LNCaP clone FGC (cell line): ENCODE measurements at places on chromosomes 1 and 21.

GRCh38 chr21:39120876-39121599 lies 62.2 kb downstream of the PSMG1 start:
- DNase-seq = no peak

GRCh38 chr1:244325056-244325758 lies 126.5 kb downstream of the ADSS2 start:
- no peak for DNase-seq

DNA sequence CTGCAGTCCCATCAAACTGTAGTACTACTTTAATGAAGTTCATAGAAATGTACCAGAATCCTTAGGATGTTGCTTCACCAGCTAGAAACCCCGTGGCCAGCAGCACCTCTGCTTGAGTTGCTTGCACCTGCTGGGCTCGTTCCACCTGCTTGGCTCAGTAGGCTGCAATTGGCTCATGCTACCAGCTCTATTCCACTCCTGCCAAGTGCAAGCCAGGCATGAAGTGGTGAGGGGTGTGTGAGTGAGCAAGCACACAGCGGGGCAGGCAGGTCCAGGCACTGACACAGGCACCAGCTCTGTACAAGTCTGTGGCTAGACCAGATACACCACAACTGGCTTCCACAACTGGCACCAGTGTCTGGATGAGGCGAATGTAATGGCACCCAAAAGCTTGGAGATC lies 209.9 kb downstream of the AMY1C start:
- no peak for DNase-seq

GRCh38 chr1:31786366-31787060 lies 22.4 kb upstream of the ADGRB2 start:
- DNase-seq = no peak

- DNase-seq = no peak
Measured at GRCh38 chr1:215252164-215252563, 169.6 kb downstream of the KCNK2 start.

DNA sequence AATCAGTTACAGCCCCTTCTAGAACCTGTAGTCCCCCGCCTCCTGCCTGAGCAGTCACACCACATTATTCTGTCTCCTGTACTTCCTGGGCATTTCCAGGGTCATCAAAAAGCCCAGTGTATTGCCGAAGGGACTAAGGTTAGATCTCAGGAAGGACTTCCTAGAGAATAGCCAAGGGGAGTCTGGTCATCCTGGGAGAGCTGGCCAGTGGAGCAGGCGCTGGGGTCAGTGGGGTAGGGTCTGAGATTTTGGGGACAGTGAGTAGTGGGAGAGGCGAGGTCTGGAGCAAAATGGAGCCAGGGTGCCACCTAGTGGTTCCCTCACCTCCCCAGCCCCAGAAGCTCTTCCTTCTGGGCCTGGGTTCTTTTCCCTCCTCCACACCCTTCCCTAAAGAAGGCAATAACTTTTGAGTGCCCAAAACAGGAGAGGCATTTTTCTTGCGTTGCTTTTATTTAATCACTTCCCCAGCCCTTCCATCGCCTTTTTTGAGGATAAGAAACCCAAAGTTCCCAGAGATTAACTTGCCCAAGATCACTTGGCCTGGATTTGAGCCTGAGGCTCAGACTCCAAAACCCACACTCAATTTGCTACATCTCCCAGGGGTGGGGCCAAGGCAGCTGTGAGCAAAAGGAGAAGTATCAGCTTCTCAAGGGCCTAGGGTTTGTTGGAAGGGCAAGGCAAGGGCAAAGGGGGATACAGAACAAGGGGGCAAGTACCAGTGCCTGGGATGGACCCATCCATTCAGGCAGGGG lies 7.3 kb upstream of the PMVK start:
- no peak for DNase-seq

- no peak for DNase-seq
Measured at GRCh38 chr1:192609110-192610079, 26.6 kb upstream of the RGS13 start.

DNA sequence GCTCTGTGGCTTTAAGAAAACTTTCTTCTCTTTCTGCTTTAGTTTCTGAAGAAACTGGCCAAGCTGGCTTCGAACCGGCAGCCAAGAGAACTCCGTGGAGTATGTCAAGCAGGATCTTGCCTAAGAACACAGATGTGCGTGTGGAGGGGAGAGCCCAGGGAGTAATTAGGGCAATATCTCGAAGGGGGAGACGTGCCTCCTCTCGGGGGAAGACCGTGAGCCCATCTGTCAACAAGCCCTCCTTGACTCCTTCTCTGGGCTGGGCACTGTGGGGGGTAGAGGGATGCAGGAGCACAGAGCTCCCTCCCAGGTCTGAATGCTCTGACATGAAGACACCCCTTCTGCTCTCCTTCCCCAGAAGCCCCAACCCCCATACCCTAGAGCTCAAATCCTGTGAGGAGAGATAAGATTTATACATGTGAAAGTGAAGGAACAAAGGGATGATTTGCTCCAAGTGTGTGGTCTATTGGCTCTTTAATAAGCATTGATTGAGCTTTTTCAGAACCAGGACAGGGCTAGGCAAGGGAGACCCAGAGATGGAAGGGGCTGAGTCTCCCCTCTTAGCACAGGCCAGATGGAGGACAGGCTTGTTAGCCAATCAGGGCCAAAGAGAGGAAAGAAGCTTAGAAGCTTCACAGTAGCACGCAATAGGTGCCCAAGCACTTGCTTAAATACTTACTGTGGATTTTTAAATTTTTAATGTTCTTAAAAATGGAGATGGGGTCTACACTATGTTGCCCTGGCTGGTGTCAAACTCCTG lies 37.5 kb downstream of the EDN2 start:
- no peak for DNase-seq

DNA sequence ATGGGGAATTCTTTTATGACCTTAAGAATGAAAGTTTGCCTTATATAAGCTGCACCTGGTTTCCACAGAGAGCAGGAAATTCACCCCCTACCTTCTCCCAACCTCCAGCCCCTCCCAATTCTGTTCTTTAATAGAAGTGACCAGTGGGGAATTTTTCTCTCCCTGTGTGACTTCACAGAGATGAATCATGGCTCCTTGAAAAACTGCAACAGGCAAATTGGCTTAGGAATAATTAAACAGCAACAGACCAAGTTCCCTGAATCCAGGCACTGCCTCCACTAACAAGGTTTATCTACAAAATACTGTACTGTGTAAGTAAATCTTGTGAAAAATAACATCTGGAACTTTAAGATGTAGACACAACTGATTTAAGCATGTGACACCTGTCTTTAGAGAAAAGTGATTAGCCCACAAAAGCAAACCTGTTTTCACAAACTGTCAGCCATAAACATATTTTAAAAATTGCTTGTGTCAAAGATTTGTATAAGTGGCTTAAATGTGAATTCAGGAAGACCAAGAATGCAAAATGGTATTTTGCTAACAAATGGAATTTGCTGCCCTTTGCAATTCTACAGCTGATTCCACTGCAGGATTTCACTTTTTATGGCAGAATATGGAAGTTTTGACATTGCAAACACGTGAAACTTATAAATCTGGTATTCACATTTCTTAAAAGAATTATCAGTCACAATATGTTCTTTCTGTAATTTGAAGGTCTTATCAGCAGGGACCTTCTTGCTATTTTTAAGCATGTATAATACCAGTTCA lies 54.0 kb downstream of the ALG14 start:
- DNase-seq = no peak

DNA sequence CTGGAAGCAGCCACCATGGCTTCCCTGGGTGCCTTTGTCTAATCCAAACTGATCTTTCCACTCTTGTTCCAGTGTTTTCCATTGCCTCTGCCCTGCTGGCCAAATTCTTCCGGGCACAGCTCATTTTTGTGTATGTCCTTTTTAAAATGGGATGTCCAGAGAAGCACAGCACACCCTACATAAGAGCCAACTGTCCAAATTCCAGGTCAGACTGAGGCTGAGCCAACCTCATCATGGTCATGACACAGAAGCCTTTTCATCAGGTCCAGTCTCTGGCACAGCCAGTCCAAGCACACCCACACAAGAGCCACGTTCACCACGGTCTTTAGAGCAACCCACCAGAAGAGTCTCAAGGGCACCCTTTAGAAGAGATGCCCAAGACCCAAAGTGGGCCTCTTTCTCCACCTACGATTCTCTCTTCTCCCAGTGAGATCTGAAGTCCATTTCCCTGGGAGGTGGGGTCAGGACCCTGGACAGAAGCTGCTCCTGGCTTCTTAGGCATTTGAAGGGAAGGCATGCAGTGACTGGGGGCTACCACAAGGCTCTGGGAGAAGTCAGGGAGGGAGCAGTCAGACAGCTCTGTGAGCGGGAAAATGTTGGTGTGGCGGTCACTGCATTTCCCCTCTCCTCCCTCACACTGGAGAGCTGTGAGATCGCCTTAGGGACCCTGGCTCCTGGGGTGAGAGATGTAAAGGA lies 53.2 kb downstream of the SYT2 start:
- DNase-seq = no peak

GRCh38 chr1:4702464-4702863 lies 48.1 kb downstream of the AJAP1 start:
- no peak for DNase-seq

DNA sequence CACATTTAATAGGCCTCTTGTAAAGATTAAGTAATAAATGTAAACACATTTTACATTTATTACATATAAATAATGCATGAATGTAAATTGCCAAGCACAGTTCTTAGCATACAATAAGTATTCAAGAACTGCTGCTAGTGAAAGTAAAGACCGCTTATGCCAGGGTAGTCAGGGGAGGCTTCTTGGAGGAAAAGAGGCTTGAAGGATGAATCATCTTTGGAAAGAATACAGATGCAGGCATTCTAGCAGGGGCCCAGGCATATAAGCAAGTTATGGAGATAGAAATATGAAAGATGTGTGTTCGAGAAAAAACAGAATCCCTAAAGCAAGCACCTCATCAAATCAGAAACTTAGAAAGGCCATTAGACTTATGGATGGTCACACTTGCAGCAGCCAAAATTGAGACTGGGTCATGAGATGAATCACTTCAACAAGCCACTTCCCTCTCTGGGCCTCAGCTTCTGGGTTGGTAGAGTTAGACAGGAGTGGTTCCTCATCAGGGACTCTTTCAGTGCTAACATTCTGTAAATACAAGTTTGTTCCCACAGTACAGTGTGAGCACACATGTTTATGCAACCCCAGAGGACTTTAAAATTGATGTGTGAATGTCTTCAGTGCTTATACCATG lies 79.8 kb upstream of the ROR1 start:
- no peak for DNase-seq

DNA sequence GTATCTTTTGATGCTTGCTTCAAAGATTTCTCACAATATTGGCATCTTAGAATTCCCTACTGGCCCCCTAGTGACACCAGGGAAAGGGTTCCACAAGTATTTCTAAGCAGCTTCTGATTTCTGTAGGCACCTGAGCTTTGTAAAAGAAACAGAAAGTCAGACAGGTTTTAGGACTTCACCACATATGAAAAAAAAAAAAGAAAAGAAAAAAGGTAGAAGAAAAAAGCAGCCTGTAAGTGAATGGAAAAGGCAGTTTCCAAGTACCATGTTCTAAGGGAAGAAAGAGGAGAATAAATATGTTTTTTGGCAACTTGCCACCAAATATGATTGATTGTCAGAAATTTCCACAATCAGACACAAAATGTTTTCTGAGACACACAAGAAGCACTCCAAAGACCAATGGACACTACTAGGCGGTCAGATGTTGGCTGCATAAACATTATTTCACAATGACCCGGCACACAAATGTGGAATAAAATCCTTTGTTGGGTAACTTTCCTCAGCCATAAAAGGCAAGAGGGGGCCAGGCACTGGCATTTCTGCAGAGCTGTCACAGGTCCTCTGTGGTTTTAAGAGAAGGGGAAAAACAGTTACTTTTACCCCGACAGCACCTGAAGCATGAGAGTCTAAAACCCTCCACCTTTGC lies 12.7 kb upstream of the CPLANE2 start:
- DNase-seq = no peak

GRCh38 chr1:87273291-87273690 lies 55.4 kb upstream of the LMO4 start:
- DNase-seq = no peak

GRCh38 chr1:96722161-96722922 lies 758 bp downstream of the PTBP2 start:
- DNase-seq = no peak

DNA sequence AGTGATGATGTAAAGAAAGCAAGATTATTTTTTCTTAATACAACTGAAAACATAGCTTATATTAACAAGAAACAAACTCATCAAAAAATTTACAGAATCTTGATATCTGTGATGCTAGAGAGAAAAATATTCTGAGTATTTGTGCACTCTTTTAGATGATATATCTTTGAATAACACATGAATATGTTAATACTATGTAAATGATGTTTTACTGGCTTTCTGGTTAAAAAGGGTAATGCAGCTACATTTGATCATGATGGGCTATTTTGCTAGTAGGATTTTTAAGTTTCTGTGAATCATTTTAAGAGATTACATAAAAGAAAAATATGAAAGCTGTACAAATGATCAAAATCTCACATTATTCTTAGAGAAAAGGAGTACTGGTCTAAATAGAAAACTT lies 114.5 kb downstream of the GRIK1 start:
- DNase-seq = no peak

DNA sequence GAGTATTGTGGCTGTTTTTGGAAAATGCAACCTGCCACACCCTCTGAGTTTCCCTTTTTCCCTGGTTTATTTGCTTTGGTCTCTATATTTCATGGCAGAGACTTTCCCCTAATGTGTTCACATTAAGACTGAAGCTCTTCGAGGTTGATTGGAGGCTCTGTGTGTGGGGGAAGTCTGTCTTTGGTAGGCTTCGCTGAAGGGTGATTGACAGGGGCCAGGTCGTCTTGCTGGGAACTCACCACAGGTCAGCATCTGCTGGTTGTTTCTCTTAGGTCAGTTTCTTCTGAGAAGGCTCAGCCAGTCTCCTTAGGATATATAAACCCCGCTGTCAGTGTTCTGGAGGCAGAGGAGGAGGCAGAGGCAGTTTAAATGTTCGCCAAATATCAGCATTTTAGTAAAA lies 249.4 kb downstream of the RPS6KC1 start:
- DNase-seq = no peak

DNA sequence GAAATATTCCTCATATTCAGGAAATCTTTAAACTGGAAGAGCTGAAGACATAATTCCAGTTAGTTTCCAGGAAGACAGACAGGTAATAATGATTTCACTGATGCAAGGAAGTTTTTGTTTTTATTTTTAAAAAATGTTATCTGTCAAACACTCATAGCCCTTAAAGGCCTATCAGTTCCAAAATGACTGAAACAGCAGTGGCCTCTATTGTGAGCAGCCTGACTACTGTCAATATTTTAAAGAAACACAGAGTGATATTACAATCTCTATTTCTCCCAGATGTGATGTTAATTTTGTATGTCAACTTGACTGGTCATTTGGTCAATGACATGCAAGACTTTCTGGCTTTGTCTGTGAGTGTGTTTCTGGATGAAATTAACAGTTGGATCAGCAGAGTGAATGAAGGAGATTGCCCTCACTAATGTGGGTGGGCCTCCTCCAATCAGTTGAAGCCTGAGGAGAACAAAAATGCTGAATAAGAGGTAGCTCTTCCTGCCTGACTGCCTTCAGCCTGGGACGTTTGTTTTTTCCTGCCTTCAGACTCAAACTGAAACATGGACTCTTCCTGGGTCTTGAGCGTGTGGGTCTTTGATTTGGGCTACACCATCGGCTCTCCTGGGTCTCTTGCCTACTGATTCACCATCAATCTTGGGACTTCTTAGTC lies 31.3 kb upstream of the SLC30A10 start:
- no peak for DNase-seq

GRCh38 chr1:86382878-86383277 lies 13.2 kb downstream of the ODF2L start:
- DNase-seq = no peak

- no peak for DNase-seq
Measured at GRCh38 chr21:38743772-38744529, 61.8 kb upstream of the ETS2 start.

- DNase-seq = no peak
Measured at GRCh38 chr1:245046769-245047168, 108.0 kb upstream of the KIF26B start.

- DNase-seq = no peak
Measured at GRCh38 chr1:208160259-208160819, 83.8 kb downstream of the PLXNA2 start.
